ENCODE measurements at places on chromosomes 11 and 22.
A peak's percentile ranks its signal among the peaks of the same experiment; 100 is the strongest.

- peak; percentile 39 for DNase-seq
These were observed 109.6 kb downstream of the RRAS2 start for GRCh38 chr11:14249121-14249963.

GRCh38 chr11:36000616-36001190, 56.8 kb downstream of the LDLRAD3 start:
- no peak for DNase-seq

- DNase-seq, result no peak
These were observed 37.7 kb downstream of the NTM start for GRCh38 chr11:131408025-131408640.

GRCh38 chr11:19646308-19646707, 66.3 kb upstream of the NAV2 start:
- no peak for DNase-seq

DNA sequence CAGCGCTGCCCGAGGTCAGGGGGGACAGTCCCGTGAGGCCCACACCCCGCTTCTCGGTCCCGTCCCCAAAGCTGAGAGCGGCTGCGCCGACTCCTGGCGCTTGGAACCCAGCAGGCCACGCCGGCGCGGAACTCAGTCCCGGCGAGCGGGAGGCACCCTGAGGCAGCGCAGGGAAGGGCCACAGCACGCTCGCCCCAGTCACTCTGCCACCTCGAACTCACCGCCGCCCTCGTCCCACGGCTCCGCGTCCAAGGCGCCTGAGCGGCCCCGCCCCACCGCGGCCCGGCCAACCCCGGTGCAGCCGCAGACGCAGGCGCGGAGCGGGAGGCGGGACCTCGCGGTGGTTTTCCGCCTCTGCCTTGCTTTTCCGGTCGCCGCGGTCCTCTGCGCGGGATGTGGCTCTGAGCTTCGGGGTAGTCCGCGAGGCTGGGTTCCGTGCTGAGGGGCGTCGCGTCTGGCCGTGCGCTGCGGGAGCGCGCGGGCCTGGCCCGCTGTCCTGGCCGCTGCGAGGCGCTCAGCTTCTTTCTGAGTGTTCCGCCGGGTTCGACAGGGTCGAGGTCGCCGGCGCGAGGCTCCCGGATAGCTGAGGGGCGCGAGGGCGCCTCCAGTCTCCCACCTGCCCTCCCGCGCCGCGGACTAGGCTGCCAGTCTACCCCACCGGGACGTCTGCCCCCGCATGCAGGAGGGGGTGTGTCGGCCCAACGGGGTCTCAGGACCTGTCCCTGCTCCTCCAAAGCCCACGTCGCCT, at the start of gene CDPF1:
Gene CDPF1, minus strand, starts transcription at position 259 of the 748 bp plus-strand sequence. CDS start 2,009 bp downstream, outside the sequence.
- DNase-seq, result peak; percentile 87

DNA sequence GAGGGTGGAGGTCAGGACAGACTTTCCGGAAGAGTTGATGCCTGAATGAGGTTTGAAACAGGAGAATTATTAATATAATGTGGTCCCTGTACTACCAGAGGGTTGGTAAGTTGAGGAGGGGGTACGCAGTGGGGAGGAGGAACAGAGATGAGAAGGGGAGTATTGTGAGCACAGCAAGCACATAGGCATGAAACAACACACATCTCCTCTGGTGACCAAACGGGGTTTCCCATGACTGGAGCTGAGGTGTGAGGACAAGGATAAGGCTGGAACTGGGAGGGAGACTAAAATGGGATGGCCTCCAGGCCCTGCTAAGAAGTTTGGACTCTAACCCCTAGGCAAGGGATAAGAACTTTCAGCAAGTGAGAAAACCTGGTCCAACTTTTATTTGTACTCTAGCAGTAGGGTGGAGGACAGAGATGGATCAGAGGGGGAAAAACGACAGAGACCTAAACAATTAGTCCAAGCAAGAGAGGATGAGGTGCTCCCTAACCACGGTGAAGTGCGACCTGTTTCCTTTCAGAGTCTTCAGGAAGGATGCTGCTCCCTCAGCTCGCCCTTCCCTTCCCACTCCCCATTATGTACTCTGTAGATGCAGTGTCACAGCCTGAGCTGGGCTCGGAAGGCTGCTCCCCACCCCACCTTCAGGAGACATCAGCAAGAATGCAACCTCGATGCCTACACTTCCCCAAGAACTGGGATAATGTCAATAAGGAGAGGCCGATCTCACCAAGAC, 59.2 kb downstream of the BTG4 start:
- no peak for DNase-seq

DNA sequence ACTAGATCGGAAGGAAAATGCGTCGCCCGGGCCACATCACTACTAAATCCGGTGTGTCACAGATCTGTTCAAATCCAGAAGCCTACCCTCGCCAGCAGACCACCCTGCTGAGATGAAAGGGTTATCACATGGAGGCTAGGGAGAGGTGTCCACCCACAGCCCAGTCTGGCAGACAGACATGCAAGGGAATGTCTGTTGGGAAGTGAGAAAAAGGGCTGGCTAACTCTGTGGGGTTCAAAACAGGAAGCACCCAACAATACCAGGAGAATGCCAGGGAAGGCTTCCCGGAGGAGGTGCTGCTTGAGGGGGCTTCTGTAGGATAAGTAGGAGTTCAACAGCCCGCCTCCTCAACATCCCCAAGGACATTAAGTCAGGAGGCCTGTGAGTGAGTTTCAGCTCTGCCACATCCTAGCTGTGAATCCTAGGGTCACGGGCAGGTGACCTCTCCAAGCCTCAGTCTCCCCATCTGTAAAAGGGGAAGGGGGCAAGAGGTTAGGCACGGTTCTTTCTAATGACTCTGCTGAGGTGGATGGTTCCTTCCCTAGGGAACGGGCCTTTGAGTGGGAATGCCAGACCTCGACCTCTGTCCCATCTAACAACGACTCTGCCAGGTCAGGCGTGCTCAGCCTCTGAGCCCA, 1.1 kb downstream of the TPST2 start:
- DNase-seq, result no peak

DNA sequence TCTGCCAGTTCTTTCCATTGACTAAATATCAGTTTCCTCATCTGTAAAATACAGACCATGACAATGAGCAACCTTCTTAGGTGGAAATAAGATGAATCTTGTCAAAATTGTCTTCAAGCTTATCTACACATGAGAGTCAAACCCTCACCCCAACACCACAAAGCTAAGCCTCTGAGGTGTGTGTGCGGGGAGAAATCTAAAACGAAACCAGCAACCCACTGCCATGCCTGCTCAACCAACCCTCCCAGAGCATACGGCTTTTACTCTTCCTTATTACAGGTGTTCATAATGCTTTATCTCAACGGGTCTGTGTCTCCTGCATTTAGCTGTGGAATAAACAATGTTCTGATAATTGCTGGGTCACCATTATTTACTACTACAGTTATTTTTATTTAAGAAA, 235.4 kb downstream of the KIRREL3 start:
- DNase-seq, result no peak

- DNase-seq, result no peak
These were observed 144.1 kb downstream of the ARHGAP42 start for GRCh38 chr11:100830978-100831732.

DNA sequence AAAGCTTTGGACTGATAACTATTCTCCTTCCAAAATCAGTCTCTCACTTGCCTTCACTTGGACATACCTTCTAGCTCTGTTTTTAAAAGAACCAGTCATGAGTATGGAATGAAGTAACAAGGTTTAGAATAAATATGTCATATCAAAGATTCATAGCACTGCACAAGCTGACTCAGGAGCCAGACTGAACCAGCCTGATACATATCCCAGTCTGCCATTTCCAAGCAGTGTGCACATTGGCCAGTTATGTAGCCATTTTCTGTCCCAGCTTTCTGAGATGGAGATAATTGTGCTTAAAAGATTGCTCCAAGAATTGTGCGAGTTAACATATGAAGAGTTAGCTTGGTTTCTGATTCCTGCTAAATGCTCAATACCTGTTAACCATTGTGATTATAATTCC, 311.3 kb downstream of the C11orf87 start:
- no peak for DNase-seq

GRCh38 chr11:43984519-43985385, 42.3 kb downstream of the C11orf96 start:
- no peak for DNase-seq

DNA sequence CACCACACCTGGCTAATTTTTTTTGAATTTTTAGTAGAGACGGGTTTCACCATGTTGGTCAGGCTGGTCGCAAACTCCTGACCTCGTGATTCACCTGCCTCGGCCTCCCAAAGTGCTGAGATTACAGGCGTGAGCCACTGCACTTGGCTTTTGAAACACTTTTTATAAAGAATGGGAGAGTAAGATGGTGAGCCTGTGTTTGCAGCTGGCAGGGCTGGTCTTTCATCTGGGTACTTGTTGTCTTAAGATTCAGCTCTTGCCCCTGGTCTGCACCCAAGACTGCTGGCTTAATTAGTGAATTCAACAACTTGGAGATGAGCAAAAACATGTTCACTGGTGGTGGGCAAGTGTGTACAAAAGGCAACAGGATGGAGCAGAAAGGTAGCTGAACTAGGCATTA, 4.0 kb downstream of the TSPAN18 start:
- no peak for DNase-seq

GRCh38 chr11:26960281-26960680, 33.6 kb upstream of the FIBIN start:
- no peak for DNase-seq

GRCh38 chr11:45056529-45056928, 89.9 kb upstream of the PRDM11 start:
- no peak for DNase-seq
